CD4-positive, alpha-beta T cell treated with Interleukin-4 for 4 hours (primary cell): ENCODE measurements at places on chromosomes 3 and 15.

- no peak for DNase-seq
Observed at GRCh38 chr15:42118650-42119445, 24.5 kb upstream of the PLA2G4D start.

GRCh38 chr3:143172062-143172794 is 52.7 kb downstream of the CHST2 start:
- DNase-seq, result no peak

DNA sequence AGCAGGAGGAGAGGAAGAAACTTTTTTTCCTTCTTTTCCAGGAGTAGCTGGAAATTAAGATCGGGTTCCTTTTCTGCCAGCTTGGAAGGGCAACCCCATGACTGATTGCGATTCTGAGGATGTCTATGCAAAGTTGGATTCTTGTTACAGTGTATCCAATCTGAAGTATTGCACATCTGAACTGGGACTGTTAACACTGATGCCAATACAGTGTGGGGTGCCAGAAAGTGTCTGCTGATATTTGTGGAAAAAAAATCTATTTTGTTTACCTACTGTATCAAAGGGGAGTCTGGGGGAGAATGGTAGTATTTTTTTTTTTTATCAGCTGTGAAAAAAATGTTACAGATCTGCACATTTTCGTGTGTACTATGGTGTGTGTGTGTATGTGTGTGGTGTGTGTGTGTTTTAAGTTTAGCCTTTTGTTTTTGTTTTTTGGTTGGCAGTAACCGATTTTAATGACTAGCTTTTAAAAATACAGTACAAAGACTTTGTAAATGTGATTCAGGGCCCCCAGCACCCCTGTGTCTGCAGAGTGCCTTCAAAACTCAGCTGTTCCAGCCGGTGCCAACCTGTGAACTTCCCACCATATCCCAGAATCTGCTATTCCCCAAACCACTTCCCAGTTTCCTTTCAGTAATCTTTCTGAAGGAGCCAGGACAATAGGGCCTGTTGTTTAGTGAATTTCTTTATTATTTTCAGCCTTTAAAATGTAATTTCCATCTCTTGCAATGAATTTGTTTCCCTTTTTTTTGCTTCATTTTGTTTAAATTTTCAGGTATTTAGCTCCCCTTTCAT is 1.9 kb downstream of the RAP2B start:
- no peak for DNase-seq

- DNase-seq, result no peak
Observed at GRCh38 chr3:160471892-160472291, 22.3 kb upstream of the TRIM59 start.

DNA sequence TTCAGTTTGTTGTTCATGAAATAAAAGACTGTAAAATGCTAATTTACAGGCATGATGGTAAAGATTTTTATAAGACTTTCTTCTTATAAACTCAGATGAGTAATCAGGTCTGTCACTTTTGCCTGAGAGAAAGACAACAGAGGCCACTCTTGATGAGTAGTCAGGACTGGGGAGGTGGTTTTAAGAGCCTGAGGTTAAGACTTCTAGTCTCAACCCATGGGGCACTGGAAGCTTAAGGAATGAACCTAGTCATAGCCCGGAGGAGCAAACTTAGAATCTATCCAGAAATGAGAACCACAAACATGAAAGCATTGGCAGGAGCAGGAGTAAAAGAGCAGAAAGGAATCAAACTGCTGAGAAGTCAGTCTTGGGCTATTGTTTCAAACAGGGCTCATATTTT is 846.3 kb upstream of the ARPP21 start:
- no peak for DNase-seq

DNA sequence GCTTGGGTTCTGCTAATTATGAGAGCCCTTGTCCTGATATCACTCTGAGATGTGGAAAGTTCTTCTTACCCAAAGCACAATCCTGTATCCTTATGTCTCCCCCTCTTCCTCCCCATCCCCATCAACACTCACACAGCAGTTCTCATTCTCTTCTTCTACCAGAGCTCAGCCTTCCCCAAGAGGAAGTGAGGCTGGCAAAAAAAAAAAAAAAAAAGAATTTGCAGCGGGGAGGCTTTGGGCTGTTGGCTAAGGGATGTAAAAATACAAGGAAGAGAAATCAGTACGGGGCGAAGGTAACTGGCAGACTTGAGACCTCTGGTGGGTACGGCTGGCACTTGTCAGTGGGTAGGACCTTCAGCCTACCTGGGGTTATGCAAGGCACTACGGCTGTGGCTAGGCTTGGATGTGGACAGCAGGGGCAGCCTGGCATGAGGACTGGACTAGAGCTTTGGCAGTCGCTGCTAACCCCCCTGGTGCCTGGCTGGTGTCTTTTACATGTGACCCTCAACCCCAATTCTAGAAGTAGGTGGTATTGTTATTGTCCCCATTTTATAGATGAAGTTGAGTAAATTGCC is 5.4 kb downstream of the VIPR1 start:
- DNase-seq, result no peak

DNA sequence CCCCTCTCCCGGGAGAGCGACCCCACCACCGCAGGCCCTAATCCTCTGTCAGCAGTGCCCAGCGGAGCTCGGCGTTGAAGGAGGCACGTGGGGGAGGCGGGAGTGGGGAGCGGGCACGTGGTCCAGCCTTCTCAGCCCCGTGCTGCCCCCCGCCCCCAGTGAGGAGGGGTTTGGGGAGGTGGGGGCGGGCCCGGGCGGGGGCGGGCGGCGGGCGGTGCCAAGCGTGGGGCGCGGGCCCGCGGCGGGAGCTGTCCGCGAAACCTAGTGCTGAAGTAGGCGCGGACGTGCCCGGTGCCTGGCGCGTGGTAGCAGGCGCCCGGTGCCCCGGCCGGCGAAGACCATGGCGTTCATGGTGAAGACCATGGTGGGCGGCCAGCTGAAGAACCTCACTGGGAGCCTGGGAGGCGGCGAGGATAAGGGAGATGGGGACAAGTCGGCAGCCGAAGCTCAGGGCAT is at the start of gene CPLX3:
CPLX3 (plus strand) TSS at position 264 of the 456 bp plus-strand sequence; CDS start at position 341, 77 bp downstream.
- peak; percentile 14 for DNase-seq

- no peak for DNase-seq
Observed at GRCh38 chr3:65356331-65357248, 668.8 kb upstream of the ADAMTS9 start.
